Fibroblast of the aortic adventitia (primary cell): ENCODE measurements at places on chromosomes 2 and 18.

- DNase-seq, result no peak
Observed at GRCh38 chr18:77139619-77140018, 7.0 kb upstream of the MBP start.

DNA sequence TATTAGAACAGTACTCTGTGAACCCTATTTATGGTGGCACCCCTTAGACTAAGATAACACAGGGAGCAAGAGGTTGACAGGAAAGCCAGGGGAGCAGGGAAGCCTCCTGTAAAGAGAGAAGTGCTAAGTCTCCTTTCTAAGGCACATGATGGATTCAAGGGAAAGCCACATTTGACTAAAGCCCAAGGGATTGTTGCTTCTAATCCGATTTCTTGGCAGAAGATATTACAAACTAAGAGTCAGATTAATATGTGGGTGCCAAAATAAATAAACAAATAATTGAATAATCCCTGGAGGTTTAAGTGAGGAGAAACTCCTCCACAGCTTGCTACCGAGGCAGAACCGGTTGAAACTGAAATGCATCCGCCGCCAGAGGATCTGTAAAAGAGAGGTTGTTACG is 333.2 kb downstream of the SOX11 start:
- DNase-seq, result no peak

- no peak for DNase-seq
Observed at GRCh38 chr2:175576875-175577274, 395.4 kb upstream of the ATP5MC3 start.

DNA sequence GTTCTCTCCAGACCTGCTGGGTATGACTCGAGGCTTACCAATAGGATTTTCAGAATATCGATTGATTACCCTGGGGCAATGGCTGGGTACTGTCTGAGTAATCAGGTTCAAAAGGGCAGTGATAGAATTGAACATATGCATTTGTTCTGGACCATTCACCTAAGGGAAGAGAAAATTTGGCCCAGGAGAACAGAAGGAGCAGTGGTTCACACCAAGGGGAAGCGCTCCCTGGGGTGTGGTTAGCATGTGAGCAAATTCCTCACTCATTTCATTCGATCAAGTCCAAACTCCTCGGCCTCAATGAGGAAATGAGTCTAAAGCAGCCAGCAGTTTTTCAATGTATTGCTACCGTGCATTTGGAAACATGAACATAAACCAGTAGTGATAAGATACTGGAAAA is 55.6 kb downstream of the CYP26B1 start:
- DNase-seq, result no peak

DNA sequence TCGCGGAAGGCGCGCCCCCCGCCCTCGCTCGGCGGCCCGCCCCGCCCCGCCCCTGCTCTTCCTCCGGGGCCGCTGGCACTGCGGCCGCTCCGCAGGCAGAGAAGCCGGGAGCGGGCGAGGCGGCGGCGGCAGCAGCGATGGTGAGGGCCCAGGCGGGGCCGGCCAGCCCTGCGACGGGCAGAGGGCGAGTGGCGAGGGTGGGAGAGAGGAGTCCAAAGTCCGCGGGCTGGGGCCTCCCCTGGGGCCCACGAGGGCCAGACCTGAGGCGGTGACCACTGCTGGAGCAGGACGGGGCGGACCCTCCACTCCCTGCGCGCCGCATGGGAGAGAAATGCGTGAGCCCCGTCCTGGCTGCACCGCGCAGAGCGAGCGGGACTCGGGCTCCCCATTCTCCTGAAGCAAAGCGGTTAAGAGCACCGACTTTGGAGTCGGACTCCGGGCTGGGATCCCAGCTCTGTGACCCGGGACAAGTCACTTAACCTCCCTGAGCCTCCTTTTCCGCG is at the start of gene VAMP5:
Gene VAMP5, plus strand, starts transcription at position 78 of the 503 bp plus-strand sequence. Its CDS starts 60 bp downstream, at position 138.
- DNase-seq, result no peak

DNA sequence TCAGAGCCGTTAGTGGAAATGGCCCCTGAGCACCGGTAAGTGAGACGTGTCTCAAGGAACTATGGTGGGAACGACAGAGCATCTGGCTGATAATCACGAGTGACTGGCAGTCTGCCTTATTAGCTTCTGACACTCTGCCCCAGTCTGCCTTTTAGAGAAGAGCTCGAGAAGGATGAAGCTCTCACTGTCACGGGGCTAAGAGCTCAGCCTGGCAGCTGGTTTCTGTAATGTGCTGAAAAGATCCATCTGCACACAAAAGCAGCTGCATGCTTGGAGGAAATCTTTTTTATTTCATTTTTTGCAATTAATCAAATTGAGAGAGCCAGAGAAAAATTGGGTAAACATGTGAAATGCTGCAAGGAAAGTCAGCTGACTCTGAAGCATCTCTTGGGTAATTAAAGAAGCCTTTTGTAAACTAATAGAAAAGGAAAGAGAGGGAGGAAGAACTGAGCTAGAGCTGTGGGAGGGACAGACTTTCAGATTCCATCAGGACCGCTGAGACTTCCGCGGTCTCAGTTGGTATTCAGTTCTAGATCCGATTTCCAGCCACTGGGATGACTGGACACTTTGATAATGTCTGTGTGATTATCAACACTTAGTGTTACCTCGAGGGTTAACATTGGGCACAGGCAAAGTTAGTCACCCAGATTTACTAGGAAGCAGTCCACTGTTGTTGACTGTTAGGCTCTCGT is 24.4 kb downstream of the MBP start:
- peak; percentile 95 for DNase-seq

GRCh38 chr18:21441670-21442069 is 158.8 kb downstream of the ESCO1 start:
- DNase-seq, result no peak
